ENCODE measurements at places on chromosomes 2 and 18.

GRCh38 chr2:149858901-149859634 lies 271.5 kb upstream of the MMADHC start:
- peak; percentile 65 for DNase-seq

GRCh38 chr2:104745846-104746245 lies 108.1 kb upstream of the POU3F3 start:
- DNase-seq = no peak

DNA sequence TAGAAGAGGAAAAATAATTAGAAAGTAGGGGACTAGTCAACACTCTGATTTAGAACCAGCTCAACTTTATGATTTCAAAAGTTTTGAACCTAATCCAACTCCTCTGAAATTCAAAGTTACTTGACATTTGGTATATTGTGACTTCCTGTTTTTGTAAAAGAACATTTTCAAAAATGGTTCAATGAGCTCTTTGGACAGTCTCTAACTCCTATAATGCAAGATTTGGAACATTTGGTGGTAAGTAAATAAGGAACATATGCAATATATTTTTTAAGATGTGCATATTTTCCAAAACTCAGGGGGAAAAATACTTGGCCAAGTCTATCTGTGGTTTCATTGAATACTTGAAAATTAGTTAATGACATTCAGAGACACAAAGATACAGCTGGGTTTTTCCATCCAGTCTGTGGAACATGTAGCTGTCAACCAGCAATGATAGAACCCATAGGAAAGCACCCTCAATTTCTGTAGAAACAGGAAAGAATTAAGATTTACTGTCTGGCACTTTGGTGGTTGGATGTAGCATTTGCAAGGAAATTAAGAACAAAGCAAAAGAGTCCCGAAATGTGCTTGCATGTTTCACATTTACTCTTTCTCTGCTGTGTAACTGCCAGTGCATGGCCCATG lies 17.0 kb upstream of the ANKRD44 start:
- no peak for DNase-seq

- DNase-seq = no peak
Measured at GRCh38 chr18:28088477-28088876, 88.5 kb downstream of the CDH2 start.

GRCh38 chr2:108428286-108429009 lies 20.6 kb upstream of the GCC2 start:
- DNase-seq = no peak

GRCh38 chr2:120738786-120739437 lies 3.2 kb downstream of the GLI2 start:
- DNase-seq = no peak

DNA sequence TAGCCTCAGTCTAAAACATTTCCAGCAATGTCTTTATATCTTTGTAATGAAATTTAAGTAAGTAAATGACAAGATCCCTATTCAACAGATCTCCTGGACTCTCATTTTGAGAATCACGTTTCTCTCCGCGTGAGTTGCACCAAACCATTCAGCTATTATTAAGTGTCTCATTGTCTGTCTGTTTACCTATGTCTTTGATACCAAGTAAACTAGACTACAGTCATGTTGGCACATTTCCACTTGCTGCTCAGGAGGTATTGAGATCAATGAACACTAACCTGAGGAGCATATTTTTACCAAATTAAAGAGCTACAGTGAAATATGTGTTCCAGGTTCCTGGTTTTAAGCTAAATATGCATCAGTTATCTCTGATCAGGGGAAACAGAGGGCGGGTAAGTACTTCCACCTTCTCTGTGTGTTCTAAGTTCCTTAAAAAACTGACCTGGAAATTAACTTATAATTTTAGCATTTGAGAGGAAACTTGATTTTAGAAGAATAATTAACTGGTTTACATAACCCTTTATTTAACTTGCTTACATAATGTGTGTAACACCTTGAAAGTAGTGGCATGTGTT lies 125.8 kb downstream of the OSBPL6 start:
- no peak for DNase-seq

DNA sequence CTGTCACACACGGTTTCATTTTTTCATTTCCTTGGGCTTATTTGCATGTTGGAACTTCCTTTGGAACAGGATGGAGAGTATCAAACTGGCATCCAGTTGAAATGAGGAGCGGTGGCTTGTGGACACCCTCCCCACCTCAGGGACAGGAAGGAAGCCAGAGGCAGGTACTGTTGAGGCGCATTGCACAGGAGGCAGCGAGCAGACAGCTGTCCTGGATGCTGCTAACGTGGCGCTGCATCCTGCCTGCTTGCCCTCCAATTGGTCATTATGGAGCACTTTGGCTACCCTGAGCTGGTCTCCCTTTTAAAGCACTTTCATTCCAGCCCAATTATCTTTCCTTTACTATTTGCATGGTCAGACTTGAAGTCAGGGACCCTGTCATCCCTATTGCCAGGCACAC lies 80.7 kb upstream of the ITGA4 start:
- DNase-seq = no peak

DNA sequence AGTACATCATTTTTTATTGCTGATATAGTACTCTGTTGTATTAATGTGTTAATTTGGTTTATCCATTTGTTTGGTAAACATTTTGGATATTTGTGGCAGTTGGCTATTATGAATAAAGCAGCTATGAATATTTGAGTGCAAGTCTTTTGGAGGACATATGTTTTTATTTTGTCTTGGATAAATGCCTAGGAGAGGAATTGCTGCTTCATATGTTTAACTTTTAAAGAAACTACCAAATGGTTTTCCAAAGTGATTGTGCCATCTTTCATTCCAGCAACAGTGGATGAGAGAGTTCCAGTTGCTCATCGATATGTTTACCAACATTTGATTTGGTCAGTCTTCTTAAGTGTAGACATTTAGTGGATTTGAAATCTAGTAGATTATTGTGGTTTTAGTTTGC lies 51.8 kb downstream of the MERTK start:
- no peak for DNase-seq

- no peak for DNase-seq
Measured at GRCh38 chr2:18290386-18290785, 270.1 kb downstream of the RDH14 start.

DNA sequence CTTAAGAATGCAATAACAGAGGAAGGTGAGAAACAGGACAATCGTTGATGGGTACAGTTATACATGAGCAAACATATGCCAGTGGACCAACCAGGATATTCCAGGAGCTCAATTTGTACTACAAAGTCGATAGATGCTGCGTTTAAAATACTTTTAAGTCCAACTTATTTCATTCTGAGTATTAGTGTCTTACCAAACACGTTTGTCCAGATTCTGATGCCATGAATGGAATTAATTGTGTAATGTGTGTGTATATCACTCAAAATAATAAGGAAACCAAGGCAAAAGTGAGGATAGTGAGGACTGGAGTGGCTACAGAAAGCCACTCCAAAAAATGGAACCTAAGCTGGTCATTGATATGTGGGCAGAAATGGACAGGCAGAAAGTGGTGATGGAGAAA lies 332.6 kb downstream of the RIT2 start:
- no peak for DNase-seq
